ENCODE measurements at places on chromosomes 3 and 15.

DNA sequence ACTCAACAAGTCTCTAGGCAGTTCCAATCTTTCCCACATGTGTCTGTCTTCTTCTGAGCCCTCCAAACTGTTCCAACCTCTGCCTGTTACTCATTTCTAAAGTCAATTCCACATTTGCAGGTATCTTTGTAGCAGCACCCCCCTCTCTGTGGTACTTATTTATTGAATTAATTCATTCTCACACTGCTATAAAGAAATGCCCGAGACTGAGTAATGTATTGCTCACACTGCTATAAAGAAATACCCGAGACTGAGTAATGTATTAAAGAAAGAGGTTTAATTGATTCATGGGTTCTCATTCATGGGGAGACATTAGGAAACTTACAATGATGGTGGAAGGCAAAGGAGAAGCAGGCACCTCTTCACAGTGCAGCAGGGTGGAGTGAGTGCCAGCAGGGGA is 1413.8 kb downstream of the SI start:
- no peak for DNase-seq

GRCh38 chr15:80876348-80876674 is 97.1 kb downstream of the CEMIP start:
- no peak for DNase-seq

DNA sequence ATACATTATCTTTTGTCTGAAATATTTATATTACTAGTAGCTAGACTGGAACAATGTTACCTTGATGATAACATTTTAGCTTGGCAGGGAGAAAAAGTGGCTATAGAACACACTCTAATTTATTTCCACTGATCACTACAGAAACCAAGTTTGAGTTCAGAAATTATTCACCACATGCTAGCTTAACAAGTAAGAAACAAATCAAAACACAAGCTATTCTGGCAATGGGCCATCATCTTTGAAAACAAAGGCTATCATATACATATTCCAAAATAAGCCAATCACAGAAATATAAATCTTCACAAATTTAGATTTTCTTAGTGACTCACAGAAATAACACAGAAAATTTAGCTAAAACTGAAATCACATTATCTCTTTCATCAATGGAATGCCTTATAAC is 17.1 kb downstream of the AQR start:
- DNase-seq: no peak

DNA sequence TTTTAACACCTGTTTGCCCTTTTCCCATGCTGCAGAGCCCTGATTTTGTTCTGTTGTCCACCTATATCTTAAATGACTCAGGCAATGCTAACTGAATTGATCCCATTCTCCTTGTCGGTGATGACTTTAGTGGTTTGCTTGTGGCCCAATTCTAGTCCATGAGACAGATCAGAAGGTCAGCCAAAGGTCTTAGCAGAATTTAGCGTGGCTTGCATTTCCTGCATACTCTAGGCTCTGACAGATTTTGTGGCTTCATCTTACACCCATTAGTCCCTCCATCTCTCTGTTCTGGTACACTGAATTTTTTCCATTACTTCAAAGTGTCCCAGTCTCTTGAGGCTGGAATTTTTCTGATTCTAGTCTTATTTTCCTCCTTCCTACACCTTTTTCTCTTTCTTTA is 161.9 kb downstream of the STAC start:
- DNase-seq: no peak

DNA sequence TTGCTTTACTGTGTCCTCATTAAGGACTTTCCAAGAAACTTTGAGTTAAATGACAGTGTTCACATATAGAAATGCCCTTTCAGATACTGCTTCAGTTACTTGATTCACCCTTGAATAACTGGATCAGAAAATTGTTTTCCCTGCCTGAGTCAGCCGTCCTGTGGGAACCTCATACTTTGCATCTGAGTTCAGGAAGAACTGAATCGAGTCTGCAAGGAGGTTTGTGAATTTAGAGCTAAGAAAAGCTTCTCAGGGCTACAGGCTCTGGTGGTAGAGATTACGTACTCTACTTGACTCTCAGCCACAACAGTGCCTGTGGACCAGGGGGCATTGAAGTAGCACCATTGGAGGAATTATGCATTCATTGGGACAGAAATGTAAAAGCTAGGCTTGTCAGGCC is 252.4 kb upstream of the C2CD4B start:
- DNase-seq: no peak

Measured in T-helper 1 cell (primary cell).